ENCODE measurements at places on chromosomes 1 and 21. TPM values are rescaled to one million over a fixed set of nuclear protein-coding genes. Genes with fewer than 3 reads are reported as not detected.

Gene ANP32E
- 66.2 TPM for total RNA-seq

Gene AIRE
- total RNA-seq = not detected

Gene AKR7A3
- 1.4 TPM for total RNA-seq

Gene CELA2A
- total RNA-seq = 0.72 TPM

Gene USH2A
- total RNA-seq = not detected

Gene GUCA2B
- not detected for total RNA-seq

Gene SLAMF9
- total RNA-seq = not detected

Gene TNFRSF1B
- total RNA-seq = 18.8 TPM

Gene NCF2
- 0.10 TPM for total RNA-seq

Gene CR1
- total RNA-seq = not detected

Gene CXADR
- total RNA-seq = 24.7 TPM

Gene BARHL2
- not detected for total RNA-seq

Gene GPR3
- total RNA-seq = 0.95 TPM

Gene CNTN2
- total RNA-seq = not detected

Gene TMPRSS2
- total RNA-seq = 111 TPM

Gene TNFRSF18
- 4.3 TPM for total RNA-seq

Gene LCE2B
- not detected for total RNA-seq

Gene PLEKHN1
- total RNA-seq = 9.8 TPM

Gene USP33
- total RNA-seq = 52.2 TPM

Gene OR14K1
- total RNA-seq = not detected

Gene KCNK1
- 0.13 TPM for total RNA-seq

Gene WNT4
- total RNA-seq = 0.92 TPM

Gene CLCA1
- total RNA-seq = 0.08 TPM

Gene SPRR1A
- total RNA-seq = not detected

Gene ADGRL4
- not detected for total RNA-seq

Gene ZNF648
- not detected for total RNA-seq

Gene KRTAP12-1
- total RNA-seq = not detected

Gene FCER1G
- 0.77 TPM for total RNA-seq

Gene TIE1
- total RNA-seq = 0.28 TPM

Gene CTH
- 4.7 TPM for total RNA-seq

Gene ASB17
- not detected for total RNA-seq

Gene RNU1-4
- 1,290 TPM for total RNA-seq

Gene IQGAP3
- 25.6 TPM for total RNA-seq

Gene KRTAP19-3
- total RNA-seq = not detected

Gene C1orf94
- total RNA-seq = not detected

Gene SYPL2
- total RNA-seq = 0.74 TPM

Gene XKR8
- 10.6 TPM for total RNA-seq

Gene DNAJB4
- total RNA-seq = 14.9 TPM

Gene DNM3
- 0.46 TPM for total RNA-seq

Gene COL24A1
- total RNA-seq = 0.08 TPM

Gene CYP4Z1
- not detected for total RNA-seq

Gene RUNX3
- total RNA-seq = 0.10 TPM

Gene BRINP3
- total RNA-seq = 1.0 TPM

Gene SYNC
- 1.3 TPM for total RNA-seq

Gene ILDR2
- 0.08 TPM for total RNA-seq

Gene GBP6
- not detected for total RNA-seq

Gene LRRC38
- not detected for total RNA-seq

Gene ANKRD65
- total RNA-seq = 1.9 TPM

Gene FAM78B
- total RNA-seq = 0.41 TPM

Gene KIF14
- 17.8 TPM for total RNA-seq

Gene ETV3L
- total RNA-seq = not detected

Measured in Panc1 (cell line).